ENCODE measurements at places on chromosomes 3 and 15.

- DNase-seq: peak; percentile 65
Measured at GRCh38 chr3:86830566-86830965, 160.4 kb downstream of the VGLL3 start.

- no peak for DNase-seq
Measured at GRCh38 chr15:71385026-71385425, 269.8 kb downstream of the THSD4 start.

GRCh38 chr3:46427916-46428833 is 21.1 kb downstream of the CCRL2 start:
- no peak for DNase-seq

- DNase-seq: peak; percentile 38
Measured at GRCh38 chr15:72306211-72306785, 13.7 kb downstream of the CELF6 start.

GRCh38 chr3:191753196-191753595 is 292.2 kb downstream of the PYDC2 start:
- peak; percentile 26 for DNase-seq

- no peak for DNase-seq
Measured at GRCh38 chr3:71254281-71255057, 329.1 kb downstream of the FOXP1 start.

GRCh38 chr15:50330921-50331320 is 24.1 kb downstream of the GABPB1 start:
- peak; percentile 26 for DNase-seq

GRCh38 chr3:184158404-184158803 is 3.2 kb downstream of the DVL3 start:
- no peak for DNase-seq

GRCh38 chr3:177811112-177811511 is 613.8 kb upstream of the TBL1XR1 start:
- no peak for DNase-seq

DNA sequence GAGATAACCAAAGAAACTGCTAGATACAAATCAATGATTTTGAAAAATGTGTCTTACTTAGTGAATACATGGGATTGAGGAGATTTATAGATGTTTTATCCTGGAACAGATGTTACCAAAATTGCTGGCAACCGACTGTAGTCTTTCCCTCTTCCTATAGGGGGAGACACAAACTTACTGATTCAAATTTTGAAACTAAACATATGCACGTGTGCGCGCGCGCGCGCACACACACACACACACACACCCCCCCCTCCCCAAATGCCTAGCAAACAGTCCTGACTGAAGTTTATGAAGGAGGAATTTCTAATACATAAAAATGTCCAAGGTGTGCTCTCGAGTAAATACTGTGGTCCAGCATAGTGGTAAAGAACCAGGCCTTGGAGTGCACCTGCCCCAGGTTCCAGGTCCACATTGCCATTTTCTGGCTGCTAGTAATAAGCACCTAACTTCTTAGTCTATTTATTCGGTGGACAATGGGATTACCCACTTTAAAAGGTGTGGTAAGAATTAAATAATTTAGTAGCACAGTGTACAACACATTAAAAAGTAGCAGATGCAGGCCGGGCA is 18.5 kb upstream of the C3orf62 start:
- DNase-seq: peak; percentile 67

DNA sequence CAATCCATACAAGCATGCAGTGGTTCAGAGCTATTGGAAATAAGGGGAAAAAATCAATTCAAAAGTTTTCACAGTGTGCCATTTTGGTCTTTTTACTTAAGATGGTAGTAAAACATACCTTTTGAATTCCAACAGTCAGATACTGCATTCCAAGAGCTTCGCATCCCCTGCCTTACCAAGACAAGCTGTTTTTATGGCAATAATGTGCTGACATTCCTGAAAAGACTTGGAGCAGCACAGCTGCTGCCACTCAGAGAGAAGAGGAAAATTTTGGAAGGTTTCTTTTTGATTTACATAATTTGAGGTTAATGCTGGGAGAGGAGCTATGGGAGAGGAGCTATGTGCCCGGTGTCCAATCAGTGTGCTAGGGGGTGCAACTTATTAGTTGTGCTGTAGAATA is 148.3 kb downstream of the FEZF2 start:
- DNase-seq: no peak

DNA sequence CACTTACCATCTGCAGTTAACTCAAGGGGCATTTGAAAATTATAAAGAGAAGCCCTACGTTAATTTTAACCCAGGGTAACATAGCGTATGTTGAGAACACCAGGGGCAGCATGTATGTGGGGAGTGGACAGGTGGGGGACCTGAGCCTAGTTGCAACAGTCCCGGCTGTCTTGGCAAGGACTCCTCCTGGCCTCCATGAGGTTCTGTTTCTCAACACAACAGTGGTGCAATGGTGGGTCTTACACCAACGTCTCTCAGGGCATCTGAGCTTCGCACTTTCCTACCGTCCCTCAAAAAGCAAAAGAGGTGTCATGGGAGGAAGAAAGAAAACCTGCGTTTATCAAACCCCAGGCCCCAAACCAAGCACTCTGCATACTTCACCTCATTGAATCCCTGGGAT is 50.6 kb downstream of the MGLL start:
- no peak for DNase-seq

DNA sequence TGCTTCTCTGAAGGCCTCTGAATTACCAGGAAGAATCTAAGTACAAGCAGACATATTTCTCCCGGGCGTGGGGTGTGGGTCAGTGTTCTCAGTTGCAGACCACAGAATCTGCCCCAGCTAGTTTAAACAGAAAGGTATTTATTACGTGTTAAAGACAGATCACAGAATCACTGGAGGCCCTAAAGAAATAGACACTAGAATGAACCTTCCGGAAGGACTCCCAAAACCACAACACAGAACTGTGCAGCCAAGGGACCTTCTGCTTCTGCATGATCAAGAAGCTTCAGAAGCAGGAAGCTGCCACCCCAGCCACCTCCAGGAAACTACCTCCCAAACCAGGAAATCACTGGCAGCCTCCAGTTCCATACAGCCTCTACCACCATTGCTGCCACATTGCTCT is 32.7 kb upstream of the ZFAND6 start:
- DNase-seq: no peak

- no peak for DNase-seq
Measured at GRCh38 chr15:85298941-85299340, 81.5 kb upstream of the AKAP13 start.

DNA sequence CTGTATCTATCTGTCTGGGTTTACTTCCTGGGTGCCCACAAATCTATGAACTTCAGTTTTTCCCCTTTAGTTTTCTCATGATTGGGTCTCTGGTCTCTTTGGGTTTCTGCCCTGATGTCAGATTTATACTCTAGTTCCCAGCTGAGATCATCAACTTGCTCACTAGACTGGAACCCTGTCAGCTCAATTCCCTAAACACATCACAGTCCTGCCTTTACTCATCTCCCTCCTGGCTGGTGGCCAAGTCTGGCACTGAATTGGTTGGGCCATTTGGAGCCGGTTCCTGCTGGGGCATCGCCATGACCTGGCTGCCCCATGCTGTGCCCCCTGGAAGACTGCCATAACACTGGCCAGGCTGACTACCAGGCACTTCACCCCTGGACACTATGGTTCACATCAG is 345.3 kb downstream of the CHST2 start:
- DNase-seq: peak; percentile 75

DNA sequence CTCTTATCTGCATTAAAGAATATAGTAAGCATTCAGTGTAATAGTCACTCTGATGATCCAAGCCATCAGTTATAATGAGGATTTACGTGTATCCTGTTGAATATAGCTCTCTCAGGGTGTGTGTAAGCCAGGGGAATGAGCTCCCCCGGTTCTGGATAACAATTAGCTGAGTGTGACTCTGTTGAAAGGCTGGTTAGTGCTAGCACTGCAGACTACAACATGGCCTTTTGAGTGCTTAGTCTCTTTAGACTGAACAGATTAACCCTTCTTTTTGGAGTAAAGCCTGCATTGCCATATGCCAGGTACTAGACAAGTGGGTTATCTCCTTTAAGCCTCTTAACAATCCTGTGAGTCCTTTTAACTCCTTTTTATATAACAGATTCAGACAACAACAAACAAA is 119.5 kb downstream of the TMEM108 start:
- DNase-seq: no peak

All from LHCN-M2 (cell line).